ENCODE measurements at places on chromosomes 2 and 18.

DNA sequence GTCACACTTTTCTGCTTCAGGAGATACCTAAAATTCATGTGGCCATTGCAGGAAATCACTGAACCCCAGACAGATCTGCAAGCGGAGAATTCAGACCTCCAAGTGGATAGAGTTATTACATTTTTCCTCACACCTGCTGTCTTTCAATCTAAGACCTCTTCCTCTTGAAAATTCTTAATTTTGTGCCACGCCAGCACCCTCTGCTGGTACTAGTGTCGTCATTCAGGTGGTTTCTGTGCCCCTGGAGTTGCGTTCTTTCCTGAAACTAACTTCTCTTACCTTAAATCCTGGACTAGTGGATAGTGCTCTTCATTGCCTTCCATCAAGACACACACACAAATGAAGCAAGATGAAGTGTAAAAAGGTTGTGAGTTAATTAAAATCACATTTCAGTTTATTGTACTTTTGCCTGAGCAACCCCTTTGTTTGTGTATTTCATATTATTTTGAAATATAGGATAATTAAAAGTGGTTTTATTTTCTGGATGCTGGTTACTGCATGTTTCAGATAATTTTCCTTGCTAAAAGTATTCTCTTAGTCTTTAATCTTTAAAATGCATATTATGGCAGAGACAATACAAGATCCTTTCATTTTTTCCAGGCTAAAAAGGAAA, 1.6 kb upstream of the DNER start:
- peak; percentile 47 for DNase-seq

DNA sequence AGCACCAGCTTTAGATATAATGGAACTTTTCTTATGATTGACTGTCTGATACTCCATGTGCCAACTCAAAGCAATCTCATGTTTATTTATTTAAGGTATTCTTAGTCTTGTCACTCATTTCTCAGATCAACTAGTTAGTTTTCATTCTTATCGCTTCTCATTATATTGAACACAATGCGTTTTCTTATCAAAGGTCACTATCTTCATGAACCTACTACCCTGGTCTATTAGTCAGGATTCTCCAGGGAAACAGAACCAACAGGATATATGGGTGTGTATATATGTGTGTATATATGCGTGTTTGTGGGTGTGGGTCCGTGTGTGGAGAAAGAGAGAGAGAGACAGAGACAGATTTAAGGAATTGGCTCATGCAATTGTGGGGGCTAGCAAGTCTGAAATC, 619.9 kb downstream of the ZEB2 start:
- no peak for DNase-seq

DNA sequence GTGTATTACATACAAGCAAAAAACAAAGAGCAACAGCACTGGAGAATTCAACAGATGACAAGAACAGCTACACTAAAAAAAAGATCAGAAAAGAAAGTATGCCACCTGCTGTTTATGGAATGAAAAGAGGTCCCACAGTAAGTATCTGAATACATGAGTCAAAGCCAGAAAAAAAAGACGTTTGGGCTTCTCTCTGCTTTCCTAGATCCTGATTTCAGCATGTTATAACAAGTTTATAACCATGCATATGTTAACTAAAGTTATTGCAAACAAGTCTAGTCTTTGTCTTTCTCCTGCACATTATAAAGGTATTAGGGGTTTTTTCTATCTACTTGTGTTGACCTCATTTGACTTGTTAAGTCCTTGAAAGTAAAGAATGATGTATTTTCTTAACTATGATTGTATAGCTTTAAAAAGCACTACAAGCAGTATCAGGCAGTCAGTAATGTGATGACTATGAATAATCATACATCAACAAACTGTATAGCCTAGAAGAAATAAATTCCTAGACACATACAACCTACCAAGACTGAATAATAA, 108.5 kb upstream of the COL5A2 start:
- peak; percentile 46 for DNase-seq

- no peak for DNase-seq
Measured at GRCh38 chr2:134220344-134220974, 33.4 kb upstream of the MGAT5 start.

- DNase-seq: no peak
Measured at GRCh38 chr2:141264848-141265247, 866.0 kb downstream of the LRP1B start.

DNA sequence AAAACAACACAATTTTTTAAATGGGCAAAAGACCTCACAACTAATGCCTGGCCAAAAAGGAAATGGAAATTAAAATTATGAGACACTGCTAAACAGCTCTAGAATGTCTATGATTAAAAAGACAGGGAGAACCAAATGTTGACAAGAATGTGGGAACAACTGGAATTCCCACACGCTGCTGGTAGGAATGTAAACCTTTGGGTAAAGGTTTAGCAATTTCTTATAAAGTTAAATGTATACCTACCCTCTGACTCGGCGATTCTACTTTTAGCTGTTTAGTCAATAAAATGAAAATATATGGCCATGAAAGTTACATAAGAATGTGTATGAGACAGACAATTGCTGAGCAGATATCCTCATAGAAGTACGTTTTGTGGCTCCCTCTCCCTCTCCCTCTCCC, 60.9 kb downstream of the ATF2 start:
- no peak for DNase-seq

- DNase-seq: no peak
Measured at GRCh38 chr18:54129448-54130067, 94.9 kb downstream of the MBD2 start.

- no peak for DNase-seq
Measured at GRCh38 chr2:25804338-25804737, 73.9 kb downstream of the ASXL2 start.

DNA sequence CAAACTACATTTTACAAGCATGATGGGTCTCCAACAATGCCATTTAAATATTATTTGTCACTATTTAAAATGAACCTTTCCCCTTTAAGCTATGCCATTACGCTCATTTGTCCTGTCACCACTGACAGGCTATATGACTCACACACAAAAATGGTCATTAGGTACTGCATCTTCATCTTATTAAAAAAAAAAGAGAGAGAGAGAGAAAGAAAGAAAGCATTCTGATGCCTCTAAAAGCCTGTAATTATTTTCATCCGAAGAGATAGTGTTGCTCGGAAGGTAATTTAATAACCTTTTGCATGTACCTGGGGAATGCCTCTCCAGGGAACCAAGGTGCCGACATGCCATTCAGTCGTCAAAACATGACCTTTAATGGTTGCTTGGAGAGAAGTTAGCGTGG, 226.7 kb downstream of the ARHGAP15 start:
- DNase-seq: no peak

DNA sequence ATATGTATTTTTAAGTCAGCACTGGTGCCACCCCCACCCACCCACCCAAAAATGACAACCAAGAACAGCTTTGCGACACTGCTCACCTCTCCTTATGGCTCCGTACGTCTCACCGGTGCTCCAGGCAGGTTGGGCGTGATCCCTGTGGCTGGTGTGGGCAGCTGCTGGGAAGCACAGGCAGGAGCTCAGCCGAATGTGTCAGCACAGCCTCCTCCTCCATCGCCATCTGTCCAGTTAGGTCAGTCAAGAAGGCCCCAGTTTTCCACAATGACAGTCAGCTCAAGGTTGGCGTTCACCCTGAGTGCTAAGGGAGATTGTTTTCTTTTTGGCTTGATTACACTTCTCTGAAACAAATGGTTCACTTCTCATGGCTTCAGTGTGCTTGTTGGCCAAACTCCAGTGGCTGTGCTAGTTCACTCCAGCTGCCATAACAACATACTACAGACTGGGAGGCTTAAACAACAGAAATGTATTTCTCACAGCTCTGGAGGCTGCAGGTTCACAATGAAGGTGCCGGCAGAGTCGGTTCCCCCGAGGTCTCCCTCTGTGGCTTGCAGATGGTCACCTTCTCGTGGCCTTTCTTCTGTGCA, 30.2 kb downstream of the AMER3 start:
- no peak for DNase-seq

- no peak for DNase-seq
Measured at GRCh38 chr2:117983040-117983439, 30.8 kb downstream of the CCDC93 start.

GRCh38 chr2:151363709-151364108, 6.3 kb downstream of the TNFAIP6 start:
- DNase-seq: no peak

Data from RWPE1 (cell line).